ENCODE measurements at places on chromosomes 5 and 9. TPM values are rescaled to one million over a fixed set of nuclear protein-coding genes. Genes with fewer than 3 reads are reported as not detected.

GRCh38 chr5:126009566-126009965 lies 413.6 kb upstream of the GRAMD2B start:
- no peak for DNase-seq

The PRELID2 gene
- total RNA-seq: 11.0 TPM

- peak; percentile 55 for DNase-seq
Observed at GRCh38 chr5:75509956-75510355, 1.5 kb downstream of the CERT1 start.

The MFAP3 gene
- total RNA-seq: 45.1 TPM

The TIMD4 gene
- not detected for total RNA-seq

DNA sequence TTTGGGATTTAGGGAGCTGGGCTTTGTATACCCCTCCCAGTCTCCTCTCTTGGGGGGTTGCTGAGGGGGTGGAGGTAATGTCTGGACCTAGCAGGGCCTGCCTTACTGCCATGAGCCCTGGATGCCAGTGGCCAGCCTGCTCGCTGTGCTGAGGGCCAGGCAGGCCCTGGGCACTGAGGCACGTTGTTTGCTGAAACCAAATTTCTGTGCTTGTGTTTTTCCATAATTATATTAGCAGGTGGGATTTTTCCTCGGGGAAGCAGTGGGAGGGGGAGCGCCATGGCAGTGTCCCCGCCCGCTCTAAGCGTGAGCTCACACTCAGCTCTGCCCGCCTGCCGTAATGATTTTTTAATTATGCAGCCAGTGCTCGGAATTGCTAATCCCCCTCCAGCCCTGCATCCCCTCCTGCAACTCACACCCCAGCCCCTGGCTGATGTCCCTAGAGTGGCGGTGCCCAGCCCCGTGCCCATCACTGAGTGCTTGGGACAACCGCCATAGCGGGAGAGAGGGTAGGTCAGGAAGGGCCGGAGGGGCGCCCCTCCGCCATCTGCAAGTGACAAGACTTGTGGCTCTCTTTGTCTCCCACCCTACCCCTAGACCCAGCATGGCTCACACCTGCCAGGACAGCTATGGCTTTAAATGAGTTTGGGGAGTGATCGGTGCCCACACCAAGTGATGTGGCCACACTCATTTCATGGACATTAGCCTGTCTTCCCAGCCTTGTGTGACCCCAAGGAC lies 20.9 kb downstream of the CXXC5 start:
- DNase-seq: no peak

The FAM174A gene
- total RNA-seq: 39.8 TPM

The IFNB1 gene
- not detected for total RNA-seq

GRCh38 chr5:56191656-56192055 lies 41.5 kb downstream of the ANKRD55 start:
- DNase-seq: no peak

DNA sequence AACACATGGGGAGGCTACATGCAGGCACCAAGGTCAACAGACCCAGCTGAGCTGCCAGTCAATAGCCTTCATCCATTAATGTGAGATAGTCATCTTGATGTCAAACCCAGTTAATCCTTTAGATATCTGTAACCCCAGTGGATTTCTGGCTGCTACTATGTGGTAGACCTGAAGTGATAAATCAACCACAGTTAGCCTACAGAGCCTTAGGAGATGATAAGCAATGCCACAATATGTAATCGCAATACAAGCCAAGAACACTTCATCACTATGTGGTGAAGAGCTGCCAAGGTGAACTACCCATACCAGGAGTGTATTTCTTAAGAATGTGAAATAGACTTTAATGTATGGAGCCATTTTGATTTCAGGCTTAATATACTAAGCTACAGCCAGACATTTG lies 1175.5 kb downstream of the DTWD2 start:
- no peak for DNase-seq

DNA sequence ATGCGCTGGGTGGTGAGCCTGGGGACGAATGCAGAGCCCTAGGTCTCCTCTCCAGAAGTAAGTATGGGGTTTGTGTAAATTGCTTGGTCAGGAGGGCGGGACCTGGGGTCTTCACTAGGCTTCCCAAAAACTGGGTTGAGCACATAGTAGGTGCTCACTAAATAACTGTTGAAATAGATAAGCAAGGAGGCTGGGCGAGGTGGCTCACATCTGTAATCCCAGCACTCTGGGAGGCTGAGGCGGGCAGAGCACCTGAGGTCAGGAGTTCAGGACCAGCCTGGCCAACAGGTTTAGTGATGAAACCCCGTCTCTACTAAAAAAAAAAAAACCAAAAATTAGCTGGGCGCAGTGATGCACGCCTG lies 163.9 kb upstream of the IER5L start:
- no peak for DNase-seq

DNA sequence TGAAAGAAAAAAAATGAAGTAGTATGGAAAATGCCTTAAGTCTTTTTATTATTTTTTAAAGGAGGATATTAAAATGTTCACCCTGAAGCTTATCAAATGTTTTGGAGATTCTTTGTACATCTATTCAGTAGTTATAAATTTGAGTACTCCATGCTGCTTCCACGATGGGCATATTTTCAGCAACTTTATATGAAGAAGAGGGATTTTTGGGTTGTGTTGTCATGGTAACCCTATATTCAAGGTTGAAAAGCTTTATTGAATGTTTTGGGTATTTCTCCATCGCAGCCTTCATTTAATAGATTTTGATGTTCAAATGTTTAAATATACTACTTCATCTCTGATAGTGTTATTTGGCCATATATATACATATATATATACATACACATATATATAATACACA lies 557.5 kb downstream of the CAAP1 start:
- no peak for DNase-seq

- no peak for DNase-seq
Observed at GRCh38 chr9:97321691-97322090, 14.2 kb downstream of the CCDC180 start.

DNA sequence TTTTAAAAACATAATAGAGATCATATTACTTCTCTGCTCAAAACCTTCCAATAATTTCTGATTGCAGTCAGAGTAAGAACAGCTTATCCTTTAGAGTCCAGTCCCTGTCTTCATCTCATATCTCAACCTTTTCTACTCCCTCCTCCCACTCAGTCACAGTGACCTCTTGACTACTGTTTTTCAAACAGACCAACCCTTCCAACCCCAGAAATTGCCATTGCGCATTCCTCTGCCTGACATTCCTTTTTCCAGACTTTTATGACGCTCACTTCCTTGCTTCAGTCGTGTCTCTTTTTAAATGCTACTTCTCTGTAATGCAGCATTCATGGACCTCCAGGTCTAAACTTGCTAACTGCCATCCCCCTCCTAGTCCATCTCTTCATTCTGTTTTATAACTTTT lies 800.5 kb downstream of the BRINP1 start:
- no peak for DNase-seq

DNA sequence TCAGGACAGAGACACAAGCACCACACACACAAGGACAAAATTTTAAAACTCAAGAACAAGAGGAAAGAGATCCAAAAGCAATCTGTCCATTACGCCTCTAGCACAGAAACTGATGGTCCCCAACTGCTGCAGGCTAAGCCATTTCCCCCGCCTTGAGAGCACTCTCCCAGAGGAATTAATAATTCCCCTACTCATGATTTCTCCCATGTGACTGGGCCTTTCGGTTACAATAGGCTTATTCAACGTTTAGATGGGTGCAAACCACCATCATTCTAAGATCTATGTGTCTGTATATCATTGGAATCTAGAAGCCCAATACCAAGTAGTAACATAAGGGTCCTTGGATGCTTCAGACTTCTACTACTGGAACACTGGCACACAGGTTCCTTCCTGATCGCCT lies 18.8 kb downstream of the BRD8 start:
- no peak for DNase-seq

GRCh38 chr5:127572930-127573329 lies 55.5 kb downstream of the PRRC1 start:
- DNase-seq: no peak

GRCh38 chr5:138716456-138716924 lies 36.7 kb upstream of the CTNNA1 start:
- DNase-seq: no peak

The SPINK7 gene
- not detected for total RNA-seq

DNA sequence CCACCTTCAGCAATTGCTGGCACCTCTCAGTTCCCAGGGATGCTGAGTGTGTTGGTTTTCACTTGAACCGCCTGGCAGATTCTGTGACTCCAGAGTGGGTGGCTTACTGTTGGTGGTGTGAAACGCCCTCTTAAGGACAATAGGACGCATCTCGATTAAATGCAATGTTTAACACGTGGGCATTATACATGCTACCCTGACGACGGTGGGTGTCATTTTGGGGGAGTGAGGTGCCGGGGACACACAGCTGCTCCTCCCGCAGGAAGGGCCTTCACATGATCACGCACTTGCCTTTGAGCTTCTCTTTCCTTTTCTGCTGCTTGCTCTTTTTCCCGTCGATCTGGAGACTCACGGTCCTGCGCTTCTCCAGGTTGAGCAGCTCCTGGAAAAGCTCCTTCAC lies 29.7 kb downstream of the DIRAS2 start:
- no peak for DNase-seq

DNA sequence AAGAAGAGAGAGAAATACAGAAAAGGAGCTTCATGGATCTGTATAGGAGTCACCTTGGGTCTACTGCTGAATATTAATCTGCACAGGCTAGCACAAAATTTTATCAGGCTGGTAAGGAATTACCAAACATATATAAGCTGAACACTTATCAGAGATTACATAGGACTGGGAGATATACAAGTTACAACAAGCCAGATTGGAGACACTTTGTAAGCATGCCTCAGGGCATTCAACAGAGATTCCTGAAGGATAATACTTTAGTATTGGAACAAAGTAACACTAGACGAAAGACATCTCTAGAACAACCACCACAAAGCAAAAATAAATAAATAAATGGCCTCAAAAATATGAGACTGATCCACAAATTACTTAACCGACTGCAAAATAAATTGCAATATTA lies 197.8 kb downstream of the ANXA1 start:
- no peak for DNase-seq

DNA sequence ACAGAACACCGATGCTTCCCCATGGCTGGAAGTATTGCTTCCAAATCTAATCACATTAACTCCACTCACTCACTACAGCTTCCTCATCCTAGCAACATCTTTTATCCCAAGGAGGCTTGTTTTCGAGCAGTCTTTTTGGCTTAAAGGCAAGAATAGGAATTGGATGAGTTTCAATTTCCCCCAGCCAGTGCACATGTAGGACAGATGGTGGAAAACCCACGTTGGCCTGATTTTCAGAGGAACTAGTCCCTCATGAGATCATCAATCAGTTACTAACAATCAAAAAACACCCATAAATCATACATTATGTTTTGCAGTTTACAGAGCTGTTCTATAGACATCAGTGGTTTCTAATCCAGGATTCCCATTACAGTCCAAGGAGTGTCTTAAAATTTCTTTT lies 48.5 kb upstream of the AGXT2 start:
- DNase-seq: no peak

The MYMK gene
- total RNA-seq: not detected

- DNase-seq: no peak
Observed at GRCh38 chr9:10168241-10168640, 444.6 kb downstream of the PTPRD start.

- DNase-seq: peak; percentile 75
Observed at GRCh38 chr5:73826301-73827105, 200.5 kb downstream of the ARHGEF28 start.

DNA sequence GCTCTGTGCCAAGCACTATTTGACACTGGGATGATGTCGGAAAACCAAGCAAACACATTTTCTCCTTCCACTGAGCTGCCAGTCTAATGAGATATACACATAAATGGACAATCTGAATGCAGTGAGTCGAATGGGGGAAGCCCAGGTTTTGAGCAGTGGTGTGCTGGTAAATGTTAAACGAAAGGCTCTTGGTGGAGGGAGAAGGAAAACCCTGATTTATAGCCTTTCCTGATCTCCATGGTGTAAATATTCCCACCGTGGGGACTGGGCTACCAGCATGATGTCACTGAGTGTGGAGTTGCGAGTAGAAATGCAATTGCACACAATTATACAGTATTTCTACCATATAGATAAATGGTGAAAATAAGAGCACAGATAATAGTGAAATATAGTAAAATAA lies 5.0 kb upstream of the GSN start:
- no peak for DNase-seq

The UNC5A gene
- 0.06 TPM for total RNA-seq

The RASGEF1C gene
- total RNA-seq: not detected

The GCNT1 gene
- 15.4 TPM for total RNA-seq

The MLANA gene
- not detected for total RNA-seq

The PRLR gene
- total RNA-seq: 0.75 TPM

The MPDZ gene
- 16.9 TPM for total RNA-seq

The NSG2 gene
- not detected for total RNA-seq
